ENCODE measurements at places on chromosomes 6 and 20.

DNA sequence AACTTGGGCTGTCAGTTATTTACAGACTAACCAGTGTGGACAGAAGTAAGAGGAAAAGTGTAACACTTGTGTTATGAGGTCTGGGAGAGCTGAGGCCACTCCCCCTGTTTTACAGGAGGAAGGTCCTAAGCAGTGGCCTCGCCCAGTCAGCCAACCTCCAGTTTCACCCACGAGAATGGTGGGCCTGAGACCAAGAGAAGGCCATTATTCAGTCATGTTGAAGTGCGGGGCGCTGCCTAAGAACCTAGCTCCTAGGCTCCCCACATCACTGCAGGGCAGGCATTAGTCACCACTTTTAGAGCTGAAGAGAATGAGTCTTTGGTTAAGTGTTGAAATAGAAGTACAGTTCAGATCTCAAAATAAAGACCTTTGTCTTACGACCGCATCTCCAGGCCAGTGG, 27.9 kb downstream of the CDYL start:
- DNase-seq, result peak; percentile 22

DNA sequence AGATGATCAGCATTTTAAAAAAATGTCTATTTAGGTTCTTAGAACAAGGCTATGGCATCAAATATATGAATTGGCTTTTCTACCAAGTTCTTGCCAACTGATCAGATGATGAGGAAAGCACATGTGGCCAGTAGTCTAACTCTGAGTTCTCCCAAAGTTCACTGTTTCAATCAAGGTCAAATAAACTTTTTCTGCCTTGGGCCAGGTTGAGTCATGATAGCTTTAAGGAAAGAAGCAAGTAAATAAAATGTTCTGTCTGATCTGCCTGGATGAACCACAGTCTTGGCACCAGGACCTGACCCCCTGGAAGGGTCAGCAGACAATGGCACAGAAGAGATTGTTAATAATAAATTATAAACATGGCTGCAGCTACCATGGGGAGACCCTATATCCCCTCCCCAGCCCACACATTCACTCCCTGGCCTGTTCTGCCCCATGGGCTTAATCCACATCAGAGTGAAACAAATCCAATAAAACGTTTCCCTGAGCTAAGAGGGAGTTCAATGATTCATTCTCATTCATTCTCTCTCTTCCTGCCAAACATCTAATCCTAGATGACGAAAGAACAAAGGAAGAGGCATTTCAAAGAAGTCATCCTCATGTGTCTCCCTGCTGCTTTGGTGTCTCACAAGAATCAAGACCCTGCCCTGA, 661.6 kb downstream of the DHX35 start:
- DNase-seq, result no peak

DNA sequence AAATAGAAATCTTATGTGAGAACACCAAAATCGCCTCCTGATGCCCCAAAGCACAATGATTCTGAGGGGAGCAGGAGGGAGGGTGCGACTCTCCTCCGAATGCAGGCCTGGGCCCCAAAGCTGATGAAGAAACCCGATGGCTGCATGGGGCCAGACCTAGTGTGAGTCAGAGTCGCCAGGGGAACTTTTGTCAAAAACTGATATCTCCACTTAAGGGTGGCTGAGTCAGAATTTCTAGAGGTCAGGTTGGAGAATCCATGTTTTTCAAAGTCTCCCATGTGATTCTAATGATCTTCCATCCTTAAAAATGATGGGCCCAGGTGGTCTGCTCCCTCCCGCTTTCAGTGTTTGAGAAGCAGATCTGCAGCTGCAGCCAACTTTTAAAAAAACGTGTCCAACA, 172.8 kb downstream of the BACH2 start:
- DNase-seq, result peak; percentile 1

DNA sequence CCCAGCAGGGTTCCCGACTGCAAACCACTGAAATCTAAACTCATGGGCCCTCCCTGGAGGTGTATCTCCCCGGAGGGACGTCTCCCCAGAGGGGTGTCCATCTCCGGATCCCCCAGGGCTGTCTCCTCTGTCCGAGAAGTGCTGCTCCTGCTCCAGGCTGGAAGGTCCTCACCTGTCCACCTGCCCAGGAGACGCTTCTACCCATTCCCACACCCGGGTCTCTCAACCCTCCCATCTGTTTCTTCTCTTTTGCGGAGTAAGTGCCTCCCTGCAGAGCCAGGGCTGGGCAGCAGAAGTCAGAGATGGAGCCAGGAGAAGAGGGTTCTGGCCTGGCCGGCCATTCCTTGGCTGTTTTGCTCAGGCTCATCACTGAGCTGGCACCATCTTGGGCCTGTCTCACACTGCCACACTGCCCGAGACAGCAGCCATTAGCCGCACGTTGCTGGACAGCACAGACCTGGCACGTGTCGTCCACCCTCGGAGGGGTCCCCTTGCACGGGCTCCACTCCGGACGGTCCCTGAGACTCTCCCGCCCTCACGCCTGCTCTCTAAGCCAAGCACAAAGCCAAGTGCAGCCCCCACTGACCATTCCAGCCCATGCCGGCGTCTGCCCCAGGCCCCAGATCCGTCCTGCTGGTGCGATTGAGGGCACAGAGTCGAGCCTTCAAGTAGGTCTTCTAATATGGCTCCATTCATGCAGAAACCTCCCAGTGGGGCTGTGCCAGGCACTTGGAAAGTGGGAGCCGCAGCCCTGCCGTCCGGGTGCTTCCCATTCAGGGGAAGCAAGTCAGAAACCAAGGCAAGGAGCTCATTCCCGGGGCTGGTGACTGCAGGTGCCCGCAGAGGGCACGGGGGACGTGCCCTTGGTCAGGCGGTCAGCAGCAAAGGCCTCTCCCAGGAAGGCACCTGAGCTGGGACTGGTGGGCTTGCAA, 367.7 kb downstream of the TAF4 start:
- DNase-seq, result no peak

- DNase-seq, result no peak
Measured at GRCh38 chr6:146066506-146066905, 37.6 kb downstream of the GRM1 start.

DNA sequence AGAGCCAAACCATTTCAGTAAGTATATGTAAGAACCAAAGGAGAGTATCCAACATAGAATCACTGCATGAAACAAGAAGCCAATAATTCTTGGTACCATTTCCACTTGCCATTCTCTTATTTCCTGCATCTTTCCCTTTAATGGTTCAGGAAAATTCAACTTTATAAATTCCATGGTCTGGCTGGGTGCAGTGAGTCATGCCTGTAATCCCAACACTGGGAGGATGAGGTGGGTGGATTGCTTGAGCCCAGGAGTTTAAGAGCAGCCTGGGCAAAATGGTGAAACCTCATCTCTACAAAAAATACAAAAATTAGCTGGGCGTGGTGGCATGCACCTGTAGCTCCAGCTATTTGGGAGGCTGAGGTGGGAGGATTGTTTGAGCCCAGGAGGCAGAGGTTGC, 21.2 kb downstream of the NHLRC1 start:
- DNase-seq, result peak; percentile 35

DNA sequence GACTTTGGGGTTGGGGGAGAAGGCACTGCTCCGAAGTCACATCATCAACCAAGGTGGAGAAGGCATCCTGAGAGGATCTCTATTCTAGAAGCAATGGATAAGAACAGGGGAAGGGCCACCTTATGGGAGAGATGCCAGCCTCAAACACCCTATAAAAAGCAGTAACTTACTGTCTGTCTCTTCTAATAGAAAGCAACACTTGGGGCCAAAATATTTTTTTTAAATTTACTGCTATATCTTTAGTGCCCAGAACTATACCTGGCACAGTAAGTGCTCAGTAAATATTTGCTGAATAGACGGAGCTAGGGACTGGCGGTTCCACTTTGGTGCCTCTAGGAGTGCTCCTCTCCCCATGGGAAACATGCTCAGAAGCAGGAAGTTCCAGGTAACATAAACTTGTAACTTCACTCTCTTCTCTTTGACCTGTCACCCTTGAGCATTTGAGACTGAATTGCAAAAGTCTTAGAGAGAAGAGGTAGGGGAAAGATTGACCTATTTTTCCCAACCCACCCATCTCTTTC, 807 bp upstream of the OTOR start:
- DNase-seq, result no peak

GRCh38 chr6:92341201-92341600, 1078.2 kb downstream of the EPHA7 start:
- DNase-seq, result no peak

DNA sequence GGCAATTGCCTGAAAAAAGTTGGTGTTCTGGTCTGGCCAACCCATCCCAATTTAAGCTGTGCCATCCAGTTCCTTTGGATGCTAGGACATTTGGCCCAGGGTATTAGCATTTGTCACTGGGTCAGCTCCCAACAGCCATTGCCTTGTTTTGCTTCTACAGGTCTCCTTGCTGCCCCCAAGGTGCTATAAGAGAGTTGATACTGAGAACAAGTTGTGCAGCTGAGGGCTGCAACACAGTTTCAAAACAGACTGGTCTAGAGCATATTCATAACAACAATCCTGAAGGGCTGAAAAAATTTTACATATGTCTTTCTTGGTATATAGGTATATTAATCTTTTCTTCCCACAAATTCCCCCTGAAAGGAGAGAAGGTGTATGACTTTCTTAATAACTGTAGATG, 61.0 kb downstream of the LYRM4 start:
- no peak for DNase-seq

GRCh38 chr20:58847463-58847862, 3.2 kb downstream of the GNAS-AS1 start:
- no peak for DNase-seq

DNA sequence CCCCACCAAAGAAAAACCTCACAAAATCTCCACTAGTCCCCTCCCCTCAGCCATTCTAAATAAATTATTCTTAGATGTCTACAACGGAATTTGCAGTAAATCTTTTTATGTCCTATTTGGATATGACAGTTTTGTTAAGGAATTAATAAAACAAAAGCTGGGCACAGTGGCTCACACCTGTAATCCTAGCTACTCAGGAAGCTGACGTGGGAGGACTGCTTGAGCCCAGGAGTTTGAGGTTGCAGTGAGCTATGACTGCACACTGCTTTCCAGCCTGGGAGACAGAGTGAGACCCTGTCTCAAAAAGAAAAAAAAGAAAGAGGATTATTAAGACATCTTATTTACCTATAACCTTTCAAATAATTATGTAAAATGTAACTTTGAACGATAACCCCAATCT, 165.4 kb downstream of the SLC16A10 start:
- DNase-seq, result no peak

GRCh38 chr20:54629632-54630031, 154.2 kb downstream of the DOK5 start:
- DNase-seq, result no peak

GRCh38 chr6:158231551-158232315, 63.6 kb downstream of the GTF2H5 start:
- peak; percentile 89 for DNase-seq

DNA sequence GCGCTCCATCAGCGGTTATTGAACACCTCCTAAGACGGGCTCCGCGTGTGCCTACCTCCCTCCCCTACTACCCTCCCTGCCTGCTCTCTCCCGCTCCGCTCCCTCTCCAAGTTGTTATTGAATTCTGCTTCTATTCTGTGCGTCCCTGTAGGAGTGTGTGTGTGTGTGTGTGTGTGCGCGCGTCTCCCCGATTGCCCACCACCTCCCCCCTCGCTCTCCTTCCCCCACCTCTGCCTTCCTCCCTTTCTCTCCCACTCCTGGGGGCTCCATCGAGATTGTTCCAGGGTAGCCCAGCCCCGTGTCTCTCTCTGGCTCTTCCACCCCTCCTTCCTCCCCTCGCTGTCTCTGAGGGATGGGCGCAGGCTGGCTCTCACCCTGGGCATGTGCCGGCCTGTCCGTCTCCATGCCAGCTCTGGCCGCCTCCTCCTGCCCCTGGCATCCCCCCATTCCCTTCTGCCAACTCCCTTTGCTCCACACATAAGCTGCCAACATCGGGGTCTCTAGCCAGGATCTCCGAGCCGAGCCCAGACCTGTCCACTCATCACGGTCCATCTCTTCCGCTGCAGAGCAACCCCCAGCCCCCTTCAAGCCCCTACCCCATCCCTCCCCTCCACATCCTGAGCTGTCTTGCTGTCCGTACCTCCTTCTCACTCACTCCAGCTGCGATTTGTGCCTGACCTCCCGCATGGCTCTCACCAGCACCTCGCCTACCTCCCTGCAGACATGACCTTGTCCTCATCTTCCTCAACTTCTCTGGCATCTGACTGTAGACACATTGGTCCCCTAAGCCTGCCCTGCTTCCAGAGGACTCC, 68.5 kb downstream of the SRC start:
- DNase-seq, result no peak

- DNase-seq, result peak; percentile 82
Measured at GRCh38 chr6:75855052-75855451, 106.0 kb downstream of the MYO6 start.

- DNase-seq, result peak; percentile 80
Measured at GRCh38 chr6:946546-946945, 253.6 kb upstream of the EXOC2 start.

DNA sequence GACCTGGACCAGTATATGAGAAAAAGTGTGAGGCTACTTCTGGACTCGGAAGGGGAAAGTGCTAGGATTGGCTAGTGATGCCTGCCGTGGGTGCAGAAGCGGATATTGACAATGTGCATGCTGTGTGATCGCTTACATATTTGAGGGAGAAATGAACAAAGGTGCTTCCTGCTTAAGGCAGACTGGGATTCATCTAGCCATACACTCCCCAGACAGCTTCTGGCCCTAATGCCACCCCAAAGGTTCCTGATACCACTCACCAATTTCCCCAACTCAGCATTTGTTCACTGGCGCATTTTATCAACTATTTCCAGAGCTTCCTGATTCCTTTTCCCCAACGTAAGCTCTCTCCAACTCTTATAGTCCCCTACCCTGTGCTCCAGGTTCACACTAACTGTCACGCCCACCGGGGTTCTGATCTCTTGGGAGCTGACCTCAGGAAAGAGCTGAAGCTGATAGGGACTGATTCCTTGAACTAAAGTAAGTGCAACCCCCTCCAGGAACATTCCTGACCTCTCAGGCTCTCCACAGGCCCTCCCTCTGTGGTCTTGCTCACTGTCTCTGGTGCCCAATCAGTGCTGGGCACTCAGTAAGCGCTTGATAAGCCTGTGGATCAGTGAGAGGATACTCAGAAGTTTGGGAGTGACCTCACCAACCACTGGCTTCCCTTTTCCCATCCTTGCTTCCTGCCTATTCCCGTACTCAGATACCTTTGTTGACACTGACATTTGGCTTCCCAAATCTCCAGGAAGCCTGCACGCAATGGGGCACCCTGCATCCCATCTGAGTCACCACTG, 73.3 kb downstream of the MRPL14 start:
- peak; percentile 72 for DNase-seq

GRCh38 chr6:141097471-141097870, 1035.3 kb upstream of the GJE1 start:
- no peak for DNase-seq

- no peak for DNase-seq
Measured at GRCh38 chr6:6845603-6846002, 257.1 kb downstream of the LY86 start.

Measured in adipocyte (in vitro differentiated cells).